H9 (cell line): ENCODE measurements at places on chromosomes 2 and 18. TPM values are rescaled to one million over a fixed set of nuclear protein-coding genes. Genes with fewer than 3 reads are reported as not detected.

DNA sequence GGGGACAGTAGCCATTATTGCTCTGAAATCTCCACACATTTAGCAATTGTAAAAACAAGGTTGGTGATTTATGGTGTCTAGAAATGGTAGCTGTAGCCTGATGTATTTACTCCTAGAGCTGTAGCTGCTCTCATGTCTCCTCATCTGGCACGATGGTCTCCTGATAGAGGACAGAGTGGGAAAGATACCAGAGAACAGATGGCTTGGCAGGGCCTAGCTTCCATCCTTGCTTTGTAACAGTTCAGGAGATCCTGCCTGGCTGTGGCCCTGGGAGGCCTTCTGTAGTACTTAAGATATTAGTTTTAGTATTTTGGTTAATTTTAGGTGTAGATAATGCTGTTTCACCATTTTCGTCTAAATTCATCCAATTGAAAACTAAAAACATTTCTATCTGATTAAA lies 6.7 kb downstream of the ATG16L1 start:
- DNase-seq = no peak
- H3K27me3 ChIP-seq = no peaks in the 10 kb centered on the region
- H3K4me3 ChIP-seq = no peak overlapping the region
- H3K36me3 ChIP-seq = peaks cover 77% of the 10 kb centered on the region
- H3K4me1 ChIP-seq = no peaks in the 10 kb centered on the region

The PIEZO2 gene
- 3.9 and 5.9 TPM in 2 replicates for total RNA-seq

- no peaks in the 10 kb centered on the region for H3K27me3 ChIP-seq
- no peaks in the 10 kb centered on the region for H3K4me1 ChIP-seq
- no peak for DNase-seq
These were observed 979.5 kb upstream of the FAM98A start for GRCh38 chr2:34578641-34579040.

The PSMA8 gene
- not detected in 2 replicates for total RNA-seq

DNA sequence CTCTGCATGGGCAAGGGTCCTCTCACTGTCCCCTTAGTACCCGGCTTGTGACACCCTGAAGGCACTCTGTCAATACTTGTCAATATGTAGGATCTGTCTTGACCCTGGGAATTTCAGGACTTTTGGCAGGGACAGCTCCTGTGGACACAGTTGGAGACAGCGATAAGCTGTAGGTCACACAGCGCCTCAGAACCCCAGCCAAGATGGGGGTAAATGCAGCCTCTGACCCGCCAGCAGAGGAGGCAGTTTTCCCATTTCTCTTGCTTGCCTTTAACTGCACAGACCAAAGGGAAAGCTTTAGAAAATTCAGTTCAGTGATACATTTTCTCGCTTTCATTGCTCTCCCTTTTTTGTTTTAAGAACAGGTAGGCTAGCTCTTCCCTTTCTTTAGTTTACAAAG lies 54.8 kb upstream of the KLHL29 start:
- DNase-seq = peak; percentile 79
- no peaks in the 10 kb centered on the region for H3K4me1 ChIP-seq
- no peak overlapping the region for H3K4me3 ChIP-seq
- H3K36me3 ChIP-seq = no peaks in the 10 kb centered on the region
- H3K27me3 ChIP-seq = no peaks in the 10 kb centered on the region

DNA sequence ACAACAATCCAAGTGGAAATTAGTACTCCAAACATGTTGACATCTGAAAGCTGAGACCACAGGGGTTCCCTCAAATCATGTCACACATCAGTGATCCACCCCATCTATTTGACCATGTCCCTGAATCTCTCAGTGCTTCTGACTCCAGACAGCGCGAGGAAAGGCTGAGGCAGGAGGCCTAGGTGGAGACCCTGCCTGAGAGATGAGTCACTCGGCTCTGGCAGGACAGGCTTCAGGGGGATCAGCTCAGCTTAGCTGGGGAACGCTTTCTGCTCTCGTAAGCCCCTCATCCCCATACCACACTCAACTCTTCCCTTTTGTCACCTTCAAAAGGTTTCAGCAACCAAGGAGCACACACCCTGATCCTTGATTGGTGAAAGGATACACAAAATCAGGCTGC lies 5.8 kb upstream of the FAM228A start:
- no peak overlapping the region for H3K4me3 ChIP-seq
- no peaks in the 10 kb centered on the region for H3K36me3 ChIP-seq
- H3K27ac ChIP-seq = no peak overlapping the region
- no peaks in the 10 kb centered on the region for H3K4me1 ChIP-seq
- no peaks in the 10 kb centered on the region; the same call in 1 of the 2 replicates for H3K27me3 ChIP-seq
- DNase-seq = no peak

The IL36A gene
- not detected in 2 replicates for total RNA-seq

- H3K27ac ChIP-seq = no peak overlapping the region
- H3K36me3 ChIP-seq = no peaks in the 10 kb centered on the region
- no peaks in the 10 kb centered on the region for H3K4me1 ChIP-seq
- no peak overlapping the region for H3K4me3 ChIP-seq
- no peaks in the 10 kb centered on the region for H3K27me3 ChIP-seq
These were observed 97.9 kb downstream of the VAPA start for GRCh38 chr18:10011751-10012150.

The TMEM163 gene
- total RNA-seq = 0.39 and 0.66 TPM in 2 replicates
